ENCODE measurements at places on chromosomes 11 and 22.

DNA sequence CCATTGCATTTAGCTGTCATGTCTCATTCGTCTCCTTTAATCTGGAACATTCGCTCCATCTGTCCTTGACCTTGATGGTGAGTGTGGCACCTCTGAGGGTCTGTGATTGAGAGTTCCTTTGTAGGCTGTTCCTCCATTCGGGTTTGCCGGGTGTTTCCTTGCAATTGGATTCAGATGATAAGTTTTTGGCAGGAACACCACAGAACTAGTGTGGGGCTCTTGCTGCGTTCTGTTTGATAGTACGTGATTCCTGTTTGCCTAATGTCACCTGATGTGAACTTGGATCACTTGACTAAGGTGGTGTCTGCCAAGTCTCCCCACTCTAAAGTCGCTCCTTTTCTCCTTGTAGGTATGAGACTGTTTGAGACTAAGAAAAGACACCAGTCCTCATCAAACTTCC lies 109.7 kb upstream of the TMEM45B start:
- no peak for DNase-seq

GRCh38 chr11:27904358-27905055 lies 203.4 kb downstream of the KIF18A start:
- peak; percentile 6 for DNase-seq

GRCh38 chr11:9206496-9206895 lies 58.7 kb downstream of the DENND5A start:
- DNase-seq = no peak

- DNase-seq = no peak
Measured at GRCh38 chr11:107780775-107781174, 68.9 kb upstream of the SLN start.

- DNase-seq = no peak
Measured at GRCh38 chr11:100562128-100562527, 125.0 kb upstream of the ARHGAP42 start.

GRCh38 chr11:35619116-35619854 lies 1.0 kb downstream of the FJX1 start:
- peak; percentile 34 for DNase-seq

GRCh38 chr11:117989351-117990102 lies 3.3 kb downstream of the IL10RA start:
- no peak for DNase-seq

- peak; percentile 26 for DNase-seq
Measured at GRCh38 chr11:48081151-48082010, 101.0 kb downstream of the PTPRJ start.

GRCh38 chr11:75539459-75540334 lies 14.0 kb upstream of the GDPD5 start:
- no peak for DNase-seq

All from activated CD4-positive, alpha-beta T cell treated with anti-CD3 and anti-CD28 coated beads, Interleukin-10, Interleukin-2, amounts not matched to agents 100 ng/mL and 50 ng/mL, durations not matched to agents 16 hours and 8 hours (primary cell).